ENCODE measurements at places on chromosomes 2 and 18.

DNA sequence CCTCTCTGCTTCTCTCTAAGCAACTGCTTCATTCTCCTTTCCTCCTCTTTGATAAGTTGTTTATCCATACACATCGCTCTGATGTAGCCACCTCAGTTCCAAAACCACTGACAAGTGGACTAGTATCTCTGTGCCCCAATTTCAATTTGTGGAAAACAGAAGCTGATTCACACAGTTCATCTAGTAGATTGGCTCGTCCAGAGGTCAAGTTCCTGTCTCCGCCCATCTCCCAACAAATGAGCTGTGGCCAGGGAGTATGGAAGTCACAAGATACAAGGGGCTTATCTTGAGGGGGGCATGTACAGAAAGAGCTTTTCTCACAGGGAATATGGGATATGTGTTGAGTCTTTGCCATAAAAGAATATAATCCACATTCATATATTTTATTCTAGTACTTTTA lies 17.7 kb upstream of the CHN1 start:
- no peak for DNase-seq

GRCh38 chr2:2787301-2787907 lies 456.3 kb upstream of the MYT1L start:
- DNase-seq: no peak

- DNase-seq: no peak
Measured at GRCh38 chr2:102508863-102509262, 35.8 kb downstream of the SLC9A4 start.

DNA sequence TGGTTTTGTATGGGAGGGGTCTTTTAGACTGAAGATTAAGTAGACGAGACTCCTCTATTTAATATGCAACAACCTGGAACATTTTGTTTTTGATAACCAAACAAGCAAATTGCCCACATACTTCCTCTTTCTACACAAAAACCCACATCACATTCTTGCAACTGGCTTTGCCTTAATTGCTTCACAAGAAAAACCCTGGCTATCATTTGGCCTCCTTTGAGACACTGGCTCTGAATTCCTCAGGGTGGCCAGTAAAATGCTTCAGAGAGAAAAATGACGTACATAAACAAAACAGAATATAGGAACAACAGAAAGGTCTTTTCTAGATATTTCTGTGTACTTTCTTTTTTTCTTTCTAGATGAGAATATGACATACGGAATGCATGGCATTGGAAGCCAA lies 103.0 kb downstream of the TRIB2 start:
- DNase-seq: no peak

GRCh38 chr2:28949190-28949589 lies 31.9 kb upstream of the TOGARAM2 start:
- no peak for DNase-seq

GRCh38 chr2:186060744-186061440 lies 322.3 kb downstream of the FSIP2 start:
- DNase-seq: no peak

GRCh38 chr2:98123286-98123685 lies 36.3 kb downstream of the VWA3B start:
- no peak for DNase-seq

- DNase-seq: no peak
Measured at GRCh38 chr2:223725986-223726970, 111.1 kb downstream of the AP1S3 start.

DNA sequence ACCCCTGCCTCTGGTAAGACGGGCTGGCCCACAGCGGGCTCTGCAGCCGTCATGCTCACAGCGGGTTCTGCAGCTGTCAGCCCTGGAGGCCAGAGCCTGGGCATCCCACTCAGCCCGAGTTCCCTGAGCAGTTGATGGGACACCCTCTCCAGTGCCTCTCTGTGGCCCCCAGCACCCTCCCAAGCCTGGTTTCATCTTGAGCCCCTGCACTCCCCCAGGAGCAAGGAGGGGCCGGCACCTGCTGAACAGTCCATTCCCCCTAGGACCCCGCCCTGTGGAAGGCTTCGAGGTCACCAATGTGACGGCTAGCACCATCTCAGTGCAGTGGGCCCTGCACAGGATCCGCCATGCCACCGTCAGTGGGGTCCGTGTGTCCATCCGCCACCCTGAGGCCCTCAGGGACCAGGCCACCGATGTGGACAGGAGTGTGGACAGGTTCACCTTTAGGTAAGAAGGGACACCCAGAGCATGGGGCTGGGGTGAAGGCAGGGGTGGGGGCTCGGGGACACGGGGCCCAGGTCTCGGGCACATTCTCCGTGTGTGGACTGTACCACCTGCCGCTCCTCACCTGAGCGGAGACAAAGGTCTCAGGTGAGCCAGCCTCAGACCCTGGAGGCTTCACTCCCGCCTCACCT lies 34.5 kb downstream of the MTERF4 start:
- no peak for DNase-seq
